H1 (cell line): ENCODE measurements at places on chromosomes 6 and 20.
A peak's percentile ranks its signal among the peaks of the same experiment; 100 is the strongest.

- no peak for DNase-seq
Measured at GRCh38 chr6:7900621-7901020, 10.0 kb downstream of the TXNDC5 start.

DNA sequence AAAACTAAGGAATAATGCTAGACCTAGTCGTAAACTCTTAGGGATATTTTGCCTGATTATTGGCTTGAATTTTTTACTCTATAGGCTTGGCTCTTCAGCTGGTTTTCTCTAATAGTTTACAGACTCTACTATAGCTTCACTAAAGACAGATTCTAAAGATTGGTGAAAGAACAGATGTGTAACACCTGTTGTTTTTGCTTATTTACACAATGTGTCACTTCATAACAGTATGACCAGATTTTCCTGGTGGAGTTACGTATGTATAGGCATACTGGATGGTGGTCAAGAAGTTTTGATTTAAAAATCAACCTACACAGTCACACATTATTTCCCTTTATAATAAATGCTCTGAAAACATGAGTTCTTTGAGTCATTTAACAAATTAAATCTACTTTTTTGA is 4.8 kb downstream of the COL19A1 start:
- no peak for DNase-seq

GRCh38 chr6:44075647-44076355 is 51.5 kb downstream of the MRPL14 start:
- DNase-seq = no peak

- no peak for DNase-seq
Measured at GRCh38 chr20:10978713-10979112, 304.9 kb upstream of the JAG1 start.

DNA sequence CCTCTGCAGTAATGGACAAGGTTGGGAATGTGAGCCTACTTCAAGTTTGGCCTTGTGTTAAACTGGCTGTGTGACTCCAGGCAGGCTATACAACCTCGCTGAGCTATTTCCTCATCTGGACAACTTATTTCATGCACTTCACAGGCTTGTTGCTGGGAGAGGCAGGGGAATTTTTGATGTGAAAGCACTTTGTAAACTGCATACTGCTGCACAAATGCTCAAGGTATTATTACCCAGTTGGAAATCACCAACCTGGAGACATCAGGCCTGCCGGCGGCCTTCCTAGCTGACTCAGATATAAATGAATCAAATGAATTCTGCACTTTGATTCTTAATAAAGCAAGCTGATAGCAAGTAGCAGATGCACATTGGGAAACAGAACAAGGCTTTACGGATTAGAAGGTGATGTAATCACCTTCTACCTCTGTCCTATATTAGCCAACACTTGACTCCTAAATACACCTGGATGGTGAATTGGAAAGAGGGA is 10.1 kb downstream of the JARID2 start:
- DNase-seq = no peak

- no peak for DNase-seq
Measured at GRCh38 chr6:167851370-167851952, 24.8 kb downstream of the AFDN start.

- no peak for DNase-seq
Measured at GRCh38 chr6:110999634-111000270, 17.9 kb downstream of the RPF2 start.

- DNase-seq = no peak
Measured at GRCh38 chr6:150408842-150409241, 40.0 kb downstream of the IYD start.

- no peak for DNase-seq
Measured at GRCh38 chr20:42095221-42095620, 477.0 kb upstream of the CHD6 start.

DNA sequence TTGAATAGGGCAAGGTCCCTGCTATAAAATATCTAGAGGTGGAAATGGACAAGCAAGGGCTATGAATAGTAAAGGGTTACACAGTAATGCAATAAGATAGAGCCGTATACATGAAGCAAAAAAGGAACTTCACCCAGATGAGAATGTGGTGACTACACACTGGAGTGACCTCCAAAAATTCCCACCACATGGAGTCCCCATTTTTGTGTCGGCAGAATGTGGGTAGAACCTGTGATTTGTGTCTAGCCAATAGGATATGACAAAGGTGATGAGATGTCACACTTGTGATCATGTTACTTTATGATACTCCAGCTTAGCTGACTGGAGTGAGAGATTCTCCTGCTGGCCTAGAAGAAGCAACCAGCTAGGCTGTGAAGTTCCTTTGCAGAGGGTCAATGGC is 96.8 kb downstream of the SYNE1 start:
- DNase-seq = no peak

GRCh38 chr20:39429726-39430125 is 467.6 kb downstream of the DHX35 start:
- DNase-seq = no peak

DNA sequence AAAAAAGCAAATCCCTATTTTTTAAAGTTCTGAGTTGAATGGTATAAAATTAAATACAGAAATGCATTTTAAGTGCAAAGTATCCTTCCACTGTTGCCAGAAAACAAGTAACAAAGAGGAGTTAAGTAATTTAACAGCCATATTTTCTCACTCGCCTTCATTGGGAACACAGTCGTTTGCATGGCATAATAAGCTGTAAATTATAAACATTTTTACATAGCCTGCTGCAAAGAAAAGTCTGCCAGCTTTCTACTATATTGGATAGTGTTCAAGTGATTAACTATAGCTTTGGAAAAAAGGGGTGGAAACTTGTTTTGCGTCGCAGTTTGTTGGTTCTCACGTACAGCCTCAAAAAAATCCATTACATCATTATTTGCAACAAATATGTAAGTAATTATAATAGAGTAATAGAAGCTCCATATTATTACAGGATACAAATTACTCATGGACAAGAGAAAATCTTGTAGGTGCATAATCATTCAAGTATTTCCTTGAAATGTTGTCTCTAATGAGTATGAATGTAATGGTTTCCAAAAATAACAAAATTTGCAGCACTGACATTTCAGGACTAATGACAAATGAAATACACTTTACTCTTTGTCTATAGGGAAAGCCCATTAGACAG is 139.3 kb downstream of the PDSS2 start:
- DNase-seq = no peak

DNA sequence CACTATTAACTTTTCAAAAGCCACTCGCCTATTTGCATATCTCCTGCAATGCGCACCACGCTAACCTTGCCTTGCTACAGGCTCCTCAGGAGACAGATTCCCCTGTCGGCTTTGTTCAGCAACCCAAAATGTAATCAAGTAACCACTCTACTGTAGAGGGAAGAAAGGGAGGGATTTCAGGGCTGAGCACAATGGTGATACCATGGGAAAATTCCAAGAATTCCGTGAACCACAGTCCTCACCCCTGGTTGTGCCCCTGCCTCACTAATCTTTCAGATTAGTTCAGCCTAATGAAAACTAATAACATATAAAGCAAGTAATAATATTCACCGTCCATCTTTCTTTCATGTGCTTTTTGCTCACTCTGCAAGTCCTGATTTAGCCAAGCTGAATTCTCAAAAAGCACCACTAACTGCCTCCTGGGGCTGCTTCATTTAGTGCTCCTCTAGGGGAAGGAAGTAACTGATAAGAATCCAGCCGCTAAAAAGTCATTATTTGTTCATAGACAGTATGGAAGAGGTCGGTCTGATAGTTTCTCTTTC is 6.6 kb downstream of the CITED2 start:
- no peak for DNase-seq

- DNase-seq = no peak
Measured at GRCh38 chr20:21571841-21572690, 58.2 kb upstream of the NKX2-2 start.

- DNase-seq = no peak
Measured at GRCh38 chr6:120214088-120214499, 864.5 kb upstream of the MAN1A1 start.

- no peak for DNase-seq
Measured at GRCh38 chr6:5667737-5668136, 339.0 kb downstream of the NRN1 start.

DNA sequence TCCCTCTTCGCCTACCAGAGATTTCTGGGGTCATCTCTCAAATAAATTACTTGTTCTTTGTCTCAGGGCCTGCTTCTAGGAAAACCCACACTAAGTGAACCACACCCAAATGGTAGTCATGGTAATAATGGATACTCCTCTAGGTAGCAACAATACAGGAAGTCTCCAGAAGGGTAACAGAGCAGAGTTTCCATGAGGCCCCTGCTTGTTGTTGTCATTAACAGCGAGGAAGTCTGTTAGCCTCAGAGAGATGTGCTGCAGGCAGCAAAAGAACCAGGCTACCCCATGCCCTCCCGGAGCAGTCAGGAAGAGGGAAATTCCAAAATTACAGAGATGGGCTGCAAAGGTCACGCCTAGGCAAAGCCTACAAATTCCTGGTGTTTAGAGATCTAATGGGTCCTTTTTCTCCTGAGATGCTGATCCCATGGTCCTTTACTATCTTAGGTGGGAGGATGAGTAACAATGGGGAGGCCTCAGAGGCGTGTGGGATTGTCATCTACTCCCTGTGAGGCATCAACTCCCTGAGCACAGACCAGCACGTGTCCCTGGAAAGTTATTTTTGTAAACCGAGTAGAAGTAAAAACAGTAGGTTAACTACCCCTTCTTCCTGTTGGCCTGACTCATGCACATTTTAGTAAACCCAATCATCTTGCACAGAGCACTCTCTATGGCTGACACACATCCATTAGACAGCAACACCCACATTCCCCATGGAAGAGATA is 10.1 kb downstream of the ISM1 start:
- DNase-seq = no peak

- DNase-seq = no peak
Measured at GRCh38 chr6:116265041-116265829, 11.4 kb upstream of the TSPYL4 start.

DNA sequence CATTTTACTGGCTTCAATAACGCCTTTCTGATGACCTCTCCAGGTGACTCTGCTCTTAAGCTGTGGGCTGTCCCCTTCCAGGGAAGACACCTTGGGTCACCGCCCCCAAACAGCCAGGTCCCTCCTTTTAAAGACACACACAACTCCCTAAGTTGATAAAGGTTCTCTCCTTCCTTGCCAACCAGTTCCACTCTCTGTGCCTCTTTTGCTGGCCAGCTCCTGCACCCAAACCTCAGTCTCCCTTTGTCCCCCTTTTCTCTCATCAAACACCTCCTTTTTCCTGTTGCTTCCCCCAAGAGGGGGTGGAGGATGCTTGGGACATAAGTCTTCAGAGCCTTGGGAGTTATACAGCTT is 1.0 kb downstream of the NCOA6 start:
- peak; percentile 59 for DNase-seq

GRCh38 chr6:15735567-15736265 is 72.9 kb upstream of the DTNBP1 start:
- DNase-seq = no peak

DNA sequence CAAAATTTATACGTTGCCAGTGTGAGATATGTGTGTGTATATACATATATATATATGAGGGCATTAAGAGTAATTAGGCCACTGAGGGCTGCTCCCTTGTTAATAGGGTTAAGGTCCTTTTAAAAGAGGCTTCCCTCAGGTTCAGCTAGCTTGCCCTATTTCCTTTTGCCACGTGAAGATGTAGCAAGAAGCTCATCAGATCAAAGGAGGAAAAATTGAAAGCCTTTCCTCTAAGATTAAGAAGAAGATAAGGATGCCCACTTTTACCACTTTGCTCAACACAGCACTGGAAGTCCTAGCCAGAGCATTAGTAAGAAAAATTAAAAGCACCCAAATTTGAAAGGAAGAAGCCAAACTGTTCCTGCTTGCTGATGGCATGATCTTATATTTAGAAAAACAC is 33.2 kb upstream of the ISM1 start:
- no peak for DNase-seq

- no peak for DNase-seq
Measured at GRCh38 chr6:111207141-111207858, 120.0 kb downstream of the SLC16A10 start.

DNA sequence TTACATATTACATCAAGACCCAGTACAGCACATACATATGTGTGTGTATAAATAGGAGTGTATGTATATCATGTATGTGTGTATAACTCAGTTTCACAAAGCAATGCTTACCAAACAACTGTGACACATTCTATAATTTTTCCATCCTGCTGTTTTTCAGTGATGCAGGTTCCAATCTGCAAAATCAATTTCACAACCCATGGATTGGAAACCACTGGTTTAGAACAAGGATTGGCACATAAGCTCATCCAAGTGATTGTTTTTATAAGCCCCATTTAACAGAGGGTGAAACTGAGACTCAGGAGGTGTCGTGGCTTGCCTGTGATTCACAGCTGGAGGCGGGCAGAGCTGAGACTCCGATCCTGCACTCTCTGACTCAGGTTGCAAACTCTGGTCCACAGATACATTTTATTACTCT is 158.2 kb downstream of the ZMYND8 start:
- DNase-seq = no peak

DNA sequence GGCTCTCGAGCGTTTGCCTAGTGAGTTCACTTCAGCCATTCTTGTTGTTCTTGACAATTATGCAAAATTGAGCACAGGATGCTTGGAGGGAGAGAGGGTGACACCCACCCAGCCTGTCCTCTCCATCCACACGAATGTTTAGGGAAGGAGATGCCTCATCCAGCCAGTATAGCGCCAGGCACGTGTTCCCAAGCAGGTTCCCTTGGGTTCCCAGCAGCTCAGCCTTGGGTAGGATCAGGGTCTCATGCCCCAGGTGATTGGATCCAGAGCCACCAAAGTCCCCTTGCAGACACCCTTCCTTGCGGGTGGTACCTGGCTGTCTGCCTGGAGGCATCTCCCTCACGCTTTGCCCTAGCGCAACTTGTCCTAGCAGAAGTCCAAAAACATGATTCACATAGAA is 394.9 kb downstream of the CDH4 start:
- no peak for DNase-seq

DNA sequence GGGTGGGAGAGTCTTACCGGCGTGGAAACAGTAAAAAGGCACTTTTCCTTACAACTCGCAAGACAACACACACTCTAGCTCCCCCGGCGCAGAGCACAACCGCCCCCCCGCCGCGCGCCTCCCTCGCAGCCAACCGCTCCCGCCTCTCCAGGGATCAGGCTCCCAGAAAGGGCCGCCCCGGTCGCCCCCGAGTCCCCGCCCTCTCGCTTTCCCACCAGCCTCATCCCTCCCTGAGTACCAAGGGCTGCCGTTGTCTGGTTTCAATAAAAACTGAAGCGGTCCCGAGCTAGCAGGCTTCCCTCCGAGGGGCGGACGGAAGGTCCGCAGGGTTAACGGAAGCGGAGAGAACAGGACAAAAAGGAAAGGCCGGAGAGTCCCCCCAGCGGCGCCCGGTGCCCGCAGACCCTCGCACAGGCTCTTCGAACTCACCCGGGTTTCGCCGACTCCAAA is 804 bp downstream of the ELOVL5 start:
- peak; percentile 79 for DNase-seq

- DNase-seq = no peak
Measured at GRCh38 chr6:168192901-168193815, 114.1 kb upstream of the FRMD1 start.

- no peak for DNase-seq
Measured at GRCh38 chr6:2632368-2632767, 118.4 kb downstream of the MYLK4 start.

DNA sequence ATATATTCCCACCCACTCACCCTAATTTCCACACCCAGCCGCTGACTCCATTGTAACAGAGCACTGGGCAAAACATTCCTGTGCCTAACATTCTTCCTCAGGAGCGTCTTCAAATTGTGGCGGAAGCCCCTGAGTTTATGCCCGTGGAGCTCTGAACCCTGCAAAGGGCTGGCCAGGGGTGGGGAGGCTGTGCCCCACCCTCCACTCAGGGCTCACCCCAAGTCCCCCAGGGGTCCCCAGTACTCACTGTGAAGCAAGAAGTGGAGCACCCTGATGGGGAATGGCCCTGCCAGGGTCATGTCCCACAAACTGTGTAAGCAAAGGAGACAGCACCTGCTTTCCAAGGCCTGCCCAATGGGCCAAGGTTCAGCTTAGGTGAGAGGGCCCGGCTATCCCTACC is 303.2 kb downstream of the PREX1 start:
- DNase-seq = no peak
